Activated naive CD8-positive, alpha-beta T cell treated with anti-CD3 and anti-CD28 coated beads, Interleukin-2, amount 50 U/mL, for 24 hours (primary cell): ENCODE measurements at places on chromosomes 5 and 9.

- H3K36me3 ChIP-seq = no peaks in the 10 kb centered on the region
- DNase-seq = no peak
Observed at GRCh38 chr9:126738553-126738952, 66.3 kb upstream of the ZBTB43 start.

GRCh38 chr5:68452286-68452685 is 236.7 kb downstream of the PIK3R1 start:
- no peak for DNase-seq
- no peaks in the 10 kb centered on the region for H3K27me3 ChIP-seq
- no peak overlapping the region for H3K4me3 ChIP-seq
- no peaks in the 10 kb centered on the region for H3K4me1 ChIP-seq

- H3K4me3 ChIP-seq = no peak overlapping the region
- H3K4me1 ChIP-seq = no peaks in the 10 kb centered on the region
- no peak overlapping the region for H3K27ac ChIP-seq
- no peaks in the 10 kb centered on the region for H3K36me3 ChIP-seq
- DNase-seq = no peak
Observed at GRCh38 chr9:124455820-124456219, 5.6 kb downstream of the ADGRD2 start.

DNA sequence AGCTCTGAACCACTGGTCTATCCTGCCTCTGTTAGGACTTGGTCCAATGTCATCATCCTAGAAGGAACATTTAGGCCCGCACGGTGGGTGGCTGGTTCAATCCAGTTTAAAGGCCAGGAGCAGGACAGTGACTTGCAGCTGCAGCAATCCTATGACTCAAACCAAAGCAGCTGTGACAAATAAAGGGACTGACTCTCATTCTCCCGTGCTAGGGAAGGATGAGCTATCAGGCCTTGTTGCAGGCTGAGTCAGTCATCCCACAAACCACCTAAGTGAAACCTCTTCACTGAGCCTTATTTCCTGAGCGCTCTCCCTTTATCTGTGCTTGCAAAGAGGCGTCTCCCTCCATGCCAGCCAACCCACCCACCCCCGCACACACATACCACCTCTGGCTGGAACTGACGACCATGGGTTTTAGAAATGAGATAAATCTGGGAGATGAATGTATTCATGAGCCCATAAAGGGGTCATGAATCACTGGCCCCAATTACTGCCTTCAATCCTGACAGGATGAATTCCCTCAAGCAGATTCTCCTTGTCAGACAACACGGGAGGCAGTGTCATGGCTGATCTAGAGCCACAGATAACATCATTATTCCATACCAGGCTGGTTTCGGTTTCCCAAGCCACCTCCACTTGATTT is 93.4 kb downstream of the KCNIP1 start:
- peaks cover 30% of the 10 kb centered on the region for H3K4me1 ChIP-seq
- no peak overlapping the region for H3K27ac ChIP-seq
- DNase-seq = peak; percentile 55
- H3K36me3 ChIP-seq = no peaks in the 10 kb centered on the region
- peaks cover 44% of the 10 kb centered on the region for H3K27me3 ChIP-seq

DNA sequence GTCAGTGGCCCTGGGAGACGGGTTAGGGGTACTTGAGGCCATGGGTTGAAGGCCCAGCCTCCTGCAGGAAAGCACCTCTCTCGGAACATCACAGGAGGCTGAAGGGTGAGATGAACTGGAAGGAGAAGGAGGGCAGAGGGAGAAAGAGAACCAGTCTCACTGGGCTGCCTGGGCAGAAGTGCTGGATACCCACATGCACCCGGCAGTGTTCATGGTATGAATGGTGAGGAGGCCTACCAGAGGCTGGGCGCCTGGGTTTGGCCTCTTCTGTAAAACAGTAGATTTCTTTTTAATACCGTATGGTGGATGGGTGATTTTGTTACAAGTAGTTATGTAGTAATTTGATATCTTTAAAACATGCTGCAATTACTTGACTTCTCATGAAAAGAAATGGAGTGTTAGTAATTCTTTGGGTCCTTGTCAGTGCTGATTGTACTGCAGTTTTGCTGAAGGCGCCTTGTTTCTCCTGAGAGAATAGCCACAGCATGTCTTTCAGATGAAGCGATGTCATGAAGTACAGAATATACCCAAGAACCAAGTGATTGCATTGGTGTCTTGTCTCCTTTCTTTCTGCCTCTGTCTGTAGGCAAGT is 258.6 kb downstream of the FANCC start:
- H3K27ac ChIP-seq = no peak overlapping the region
- peaks cover 5% of the 10 kb centered on the region for H3K36me3 ChIP-seq
- H3K27me3 ChIP-seq = no peaks in the 10 kb centered on the region
- H3K4me3 ChIP-seq = no peak overlapping the region
- no peak for DNase-seq

DNA sequence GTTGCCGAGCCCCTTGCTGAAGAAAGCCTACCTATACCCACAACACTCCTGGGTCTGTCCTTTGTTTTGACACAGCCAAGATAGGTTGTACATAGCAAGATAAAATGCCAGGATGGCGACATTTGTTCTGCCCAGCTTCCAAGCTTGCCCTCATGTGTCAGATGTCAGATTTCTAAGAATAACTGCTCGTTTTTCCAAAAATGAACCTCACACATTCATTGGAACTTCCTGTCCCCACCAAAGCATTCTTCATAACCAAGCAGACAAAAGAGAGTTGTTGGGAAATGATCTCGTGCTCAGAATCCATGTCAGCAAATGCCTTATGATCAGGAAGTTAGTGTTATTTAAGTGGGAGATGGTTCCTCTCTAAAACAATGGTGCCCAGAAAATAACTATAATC is 210.1 kb downstream of the ZNF608 start:
- no peaks in the 10 kb centered on the region for H3K36me3 ChIP-seq
- no peak for DNase-seq
- H3K4me1 ChIP-seq = no peaks in the 10 kb centered on the region
- H3K4me3 ChIP-seq = no peak overlapping the region

DNA sequence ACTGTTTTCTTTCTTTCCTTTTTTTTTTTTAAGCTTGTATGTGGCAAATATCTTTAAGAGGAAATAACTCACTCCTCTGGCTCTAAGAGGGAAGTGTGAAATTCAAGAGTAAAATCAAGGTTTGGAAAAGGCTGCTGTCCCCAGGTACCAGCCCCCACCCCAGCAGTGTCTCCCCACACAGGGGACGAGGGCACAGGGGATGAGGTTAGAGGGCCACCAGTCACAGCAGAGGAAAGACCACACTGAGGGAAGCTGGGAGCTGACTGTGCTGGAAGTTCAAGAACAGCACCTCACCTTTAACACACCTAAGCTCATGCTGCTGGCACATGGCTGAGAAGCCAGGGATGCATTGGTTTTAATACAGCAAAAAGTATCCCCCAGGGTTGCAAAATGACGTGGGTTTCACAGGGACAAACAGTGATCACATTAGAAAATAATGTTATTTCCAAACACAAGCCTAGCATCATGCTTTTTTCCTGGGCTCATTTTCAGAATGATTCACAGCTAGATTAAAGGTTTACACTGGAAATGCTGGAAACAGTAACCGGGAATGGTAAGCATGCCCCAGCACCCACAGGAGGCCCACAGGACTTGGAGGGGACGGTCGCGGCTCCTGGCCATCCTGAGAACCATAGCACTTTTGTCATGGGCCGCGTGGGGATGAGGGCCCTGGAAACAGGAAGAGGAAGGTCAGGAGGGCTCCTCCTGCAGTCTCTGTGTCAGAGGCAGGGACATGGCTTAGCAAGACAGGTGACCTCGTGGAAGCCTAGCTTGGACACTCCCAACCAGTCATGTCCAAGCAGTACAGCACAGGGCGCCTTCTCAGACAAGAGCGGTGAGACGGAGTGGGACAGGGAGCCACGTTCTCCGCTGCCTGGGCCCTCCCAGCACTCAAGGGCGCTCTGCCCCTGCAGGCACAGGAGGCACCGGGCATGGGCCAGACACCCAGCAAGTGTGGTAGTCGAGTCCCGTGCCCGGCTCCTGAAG is 6.9 kb downstream of the LPCAT1 start:
- no peaks in the 10 kb centered on the region for H3K27me3 ChIP-seq
- peak overlapping the region; percentile 40 for H3K27ac ChIP-seq
- H3K4me1 ChIP-seq = peaks cover 38% of the 10 kb centered on the region
- no peak overlapping the region for H3K4me3 ChIP-seq

GRCh38 chr5:73444499-73445438 is 3.8 kb downstream of the FOXD1 start:
- no peak overlapping the region for H3K4me3 ChIP-seq
- peaks cover 86% of the 10 kb centered on the region for H3K27me3 ChIP-seq

DNA sequence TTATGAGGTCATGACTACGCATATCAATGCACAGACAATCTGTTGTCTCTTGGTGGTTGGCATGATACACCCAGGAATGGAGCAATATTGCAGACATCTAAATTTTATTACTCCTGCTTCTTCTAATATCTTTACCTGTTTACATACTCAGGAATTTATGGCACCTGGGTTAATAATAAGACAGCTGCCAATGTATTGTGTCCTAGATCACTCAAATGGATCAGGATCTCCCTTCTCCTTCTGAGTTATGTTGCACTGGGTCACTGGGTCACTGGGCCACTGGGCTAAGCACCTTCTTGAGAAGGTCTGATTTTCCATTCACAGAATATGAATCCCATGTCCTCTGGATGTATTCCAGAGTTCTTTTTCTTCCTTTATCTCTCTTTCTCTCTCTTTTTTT is 41.8 kb downstream of the CCL28 start:
- no peak overlapping the region for H3K27ac ChIP-seq
- peaks cover 17% of the 10 kb centered on the region for H3K36me3 ChIP-seq
- DNase-seq = no peak
- no peaks in the 10 kb centered on the region for H3K27me3 ChIP-seq
- H3K4me1 ChIP-seq = no peaks in the 10 kb centered on the region
- H3K4me3 ChIP-seq = no peak overlapping the region

- H3K27me3 ChIP-seq = no peaks in the 10 kb centered on the region
- no peak overlapping the region for H3K27ac ChIP-seq
- H3K4me1 ChIP-seq = peaks cover 15% of the 10 kb centered on the region
Observed at GRCh38 chr9:97617939-97618416, 15.2 kb downstream of the TSTD2 start.

- no peaks in the 10 kb centered on the region for H3K27me3 ChIP-seq
- no peak overlapping the region for H3K27ac ChIP-seq
- H3K36me3 ChIP-seq = no peaks in the 10 kb centered on the region
- H3K4me1 ChIP-seq = no peaks in the 10 kb centered on the region
- no peak overlapping the region for H3K4me3 ChIP-seq
- no peak for DNase-seq
Observed at GRCh38 chr5:145824040-145824439, 11.1 kb downstream of the PRELID2 start.

- no peak overlapping the region for H3K27ac ChIP-seq
- H3K4me3 ChIP-seq = no peak overlapping the region
- H3K27me3 ChIP-seq = peaks cover 10% of the 10 kb centered on the region
- no peaks in the 10 kb centered on the region for H3K36me3 ChIP-seq
- DNase-seq = no peak
Observed at GRCh38 chr5:38789777-38790176, 56.0 kb upstream of the OSMR start.

- no peak overlapping the region for H3K27ac ChIP-seq
- H3K4me3 ChIP-seq = no peak overlapping the region
- peaks cover 4% of the 10 kb centered on the region for H3K36me3 ChIP-seq
- H3K4me1 ChIP-seq = peaks cover 69% of the 10 kb centered on the region
Observed at GRCh38 chr9:91043056-91043810, 241.6 kb downstream of the SYK start.

- no peaks in the 10 kb centered on the region for H3K36me3 ChIP-seq
- H3K27me3 ChIP-seq = no peaks in the 10 kb centered on the region
- peak; percentile 70 for DNase-seq
- H3K4me3 ChIP-seq = no peak overlapping the region
- no peak overlapping the region for H3K27ac ChIP-seq
Observed at GRCh38 chr9:27888661-27889295, 315.5 kb upstream of the C9orf72 start.

DNA sequence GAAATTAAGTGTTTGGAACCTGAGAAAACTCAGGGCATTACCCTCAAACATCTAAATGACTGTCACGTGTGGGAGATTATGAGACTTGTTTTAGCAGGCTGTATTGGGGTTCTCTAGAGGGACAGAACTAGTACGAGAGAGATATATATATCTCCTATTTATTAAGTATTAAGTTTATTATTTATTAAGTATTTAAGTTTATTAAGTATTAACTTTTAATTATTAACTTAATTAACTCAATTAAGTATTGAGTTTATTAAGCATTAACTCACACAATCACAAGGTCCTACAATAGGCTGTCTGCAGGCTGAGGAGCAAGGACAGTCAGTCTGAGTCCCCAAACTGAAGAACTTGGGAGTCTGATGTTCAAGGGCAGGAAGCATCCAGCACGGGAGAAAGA is 113.8 kb downstream of the MELK start:
- H3K4me3 ChIP-seq = no peak overlapping the region
- peaks cover 6% of the 10 kb centered on the region for H3K27me3 ChIP-seq
- H3K27ac ChIP-seq = no peak overlapping the region
- no peak for DNase-seq

- H3K4me1 ChIP-seq = peaks cover 4% of the 10 kb centered on the region
- H3K36me3 ChIP-seq = no peaks in the 10 kb centered on the region
- peaks cover 4% of the 10 kb centered on the region for H3K27me3 ChIP-seq
- no peak for DNase-seq
Observed at GRCh38 chr9:97567894-97568202, 65.3 kb downstream of the TSTD2 start.

DNA sequence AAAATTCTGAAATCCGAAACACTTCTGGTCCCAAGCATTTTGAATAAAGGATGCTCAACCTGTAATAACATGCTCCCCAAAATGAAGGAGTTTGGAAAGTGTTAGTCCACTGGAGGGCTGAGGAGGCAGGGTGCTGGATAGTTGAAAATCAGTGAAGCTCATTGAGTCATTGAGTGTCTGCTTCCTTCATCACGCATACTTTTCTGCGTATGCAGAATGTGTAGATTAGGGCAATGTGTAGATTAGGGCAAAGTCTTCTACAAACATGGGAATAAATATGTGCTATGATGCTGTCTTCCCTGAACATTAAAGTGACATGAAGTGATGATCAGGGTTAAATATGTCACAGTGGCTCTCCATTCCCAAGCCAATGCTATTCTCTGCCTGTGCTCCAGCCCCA is 193.8 kb downstream of the CFAP90 start:
- no peak overlapping the region for H3K4me3 ChIP-seq
- H3K27me3 ChIP-seq = no peaks in the 10 kb centered on the region
- H3K36me3 ChIP-seq = no peaks in the 10 kb centered on the region
- H3K27ac ChIP-seq = no peak overlapping the region
